ENCODE measurements at places on chromosomes 3 and 15. TPM values are rescaled to one million over a fixed set of nuclear protein-coding genes. Genes with fewer than 3 reads are reported as not detected.
A peak's percentile ranks its signal among the peaks of the same experiment; 100 is the strongest.

Gene TF
- 0.13 TPM for total RNA-seq

Gene QTRT2
- total RNA-seq: 22.5 TPM

Gene LCTL
- total RNA-seq: not detected

GRCh38 chr3:151226825-151227224, 23.8 kb upstream of the GPR171 start:
- DNase-seq: no peak

DNA sequence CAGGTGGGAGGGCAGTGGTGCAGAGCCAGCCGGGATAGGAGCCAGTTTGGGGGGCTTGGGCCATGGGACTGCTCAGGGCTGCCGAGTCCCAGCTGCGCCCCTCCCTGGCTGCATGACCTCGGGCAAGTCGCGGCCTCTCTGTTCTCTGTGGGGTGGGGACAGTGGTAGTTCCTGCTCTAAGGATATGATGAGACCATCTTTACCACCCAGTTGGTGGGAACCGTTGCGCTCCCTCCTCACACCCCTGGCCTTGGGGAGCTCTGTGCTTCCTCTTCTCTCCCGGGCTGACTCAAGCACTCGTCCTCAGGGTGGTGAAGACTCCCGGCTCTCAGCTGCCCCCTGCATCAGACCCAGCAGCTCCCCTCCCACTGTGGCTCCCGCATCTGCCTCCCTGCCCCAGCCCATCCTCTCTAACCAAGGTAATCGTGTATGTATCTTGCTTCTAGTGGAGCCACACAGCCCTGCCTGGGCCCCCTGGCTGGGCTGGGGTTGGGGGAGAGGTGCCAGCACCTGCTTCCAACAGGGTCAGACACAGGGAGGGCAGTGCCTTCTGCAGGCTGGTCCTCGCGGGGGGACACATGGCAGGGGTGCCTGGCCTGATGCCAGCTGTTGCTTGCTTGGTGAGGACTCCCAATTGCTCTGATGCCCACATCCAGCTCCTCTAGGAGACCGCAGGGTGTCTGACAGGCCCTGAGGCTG, 15.1 kb upstream of the STAB1 start:
- no peak for DNase-seq

Gene SNX22
- under 0.01 TPM for total RNA-seq

Gene FBXW12
- total RNA-seq: not detected

Gene MESP1
- total RNA-seq: under 0.01 TPM

- no peak for DNase-seq
Measured at GRCh38 chr3:128550471-128551126, 57.6 kb upstream of the GATA2 start.

DNA sequence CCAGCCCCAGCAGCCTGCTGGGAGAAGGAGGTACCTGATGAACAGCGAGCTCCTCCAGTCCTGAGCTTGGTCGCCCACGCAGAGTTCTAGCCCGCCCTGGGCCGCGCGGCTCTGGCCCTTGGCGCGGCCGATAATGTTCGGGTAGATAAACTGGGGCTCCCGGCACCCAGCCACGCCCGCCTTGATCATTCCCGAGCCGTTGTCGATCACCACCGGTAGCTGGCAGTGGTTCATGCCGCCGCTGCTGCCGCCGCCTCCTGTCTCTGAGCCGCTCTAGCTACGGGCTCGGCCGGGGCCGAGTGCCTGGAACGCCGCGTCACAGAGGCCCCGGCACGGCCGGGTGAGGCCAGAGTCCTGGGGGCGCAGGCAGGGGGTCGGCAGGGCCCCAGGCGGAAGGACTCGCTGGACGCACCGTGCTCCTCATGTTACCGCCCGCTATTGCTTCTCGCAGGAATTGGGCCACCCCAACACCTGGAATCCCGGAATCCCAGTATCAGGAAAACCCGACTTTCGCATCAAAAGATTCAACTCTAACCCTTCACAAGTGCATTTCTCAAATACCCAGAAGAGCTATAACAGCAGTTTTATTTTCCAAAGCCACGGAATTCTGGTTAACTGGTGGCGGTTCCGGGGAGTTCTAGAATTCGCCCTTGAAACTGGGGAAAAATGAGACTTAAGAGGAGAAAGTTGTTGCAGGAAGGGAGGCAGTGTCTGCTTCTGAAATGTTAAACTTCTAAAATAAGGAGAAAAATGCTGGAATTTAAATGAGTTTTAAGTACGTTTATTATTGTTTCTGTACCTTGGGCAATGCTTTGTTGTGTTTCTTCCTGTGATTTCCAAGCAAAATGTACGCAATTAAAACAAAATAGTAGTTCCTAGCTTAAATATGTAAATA, at the start of gene ACTRT3:
Gene ACTRT3 (minus strand): TSS at position 275 of the 895 bp plus-strand sequence. CDS start 41 bp downstream, at position 234.
- no peak for DNase-seq

GRCh38 chr15:49889536-49889935, 229.5 kb downstream of the ATP8B4 start:
- no peak for DNase-seq

Gene KCNH8
- under 0.01 TPM for total RNA-seq

DNA sequence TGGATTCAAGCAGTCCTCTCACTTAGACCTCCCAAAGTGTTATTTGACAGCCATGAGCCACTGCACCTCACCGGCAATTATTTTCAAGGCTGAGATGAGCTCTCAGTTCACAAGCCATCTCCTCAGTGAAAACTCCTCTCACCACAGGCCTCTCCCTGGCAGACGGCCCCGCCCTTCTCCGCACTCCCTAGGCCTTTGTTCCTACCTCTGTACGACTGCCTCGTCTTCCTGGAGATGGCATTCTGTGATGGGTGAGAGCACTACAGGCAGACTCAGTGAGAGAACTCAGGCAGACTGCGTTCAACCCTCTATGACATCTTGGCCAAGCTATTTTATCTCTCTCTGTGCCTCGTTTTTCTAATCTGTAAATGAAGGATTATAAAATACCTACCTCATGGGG, 67.0 kb upstream of the TPM1 start:
- no peak for DNase-seq

DNA sequence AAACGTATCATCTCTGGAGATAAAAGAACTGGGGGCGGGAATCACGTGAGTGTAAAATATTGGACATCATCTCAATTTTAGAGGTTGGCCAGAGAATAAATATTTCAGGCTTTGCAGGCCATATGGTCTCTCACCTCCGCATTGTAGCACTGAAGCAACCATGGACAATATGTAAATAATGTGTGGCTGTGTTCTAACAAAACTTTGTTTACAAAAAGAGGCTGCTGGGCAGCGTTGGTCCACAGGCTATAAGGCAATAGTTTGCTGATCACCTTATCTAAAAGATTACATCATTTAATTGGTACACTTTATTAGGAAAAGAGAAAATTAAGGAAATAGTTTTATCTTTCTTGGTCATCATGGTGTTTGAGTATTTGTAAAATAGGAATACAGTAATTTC, 22.5 kb upstream of the SHC4 start:
- DNase-seq: no peak

Gene GLDN
- not detected for total RNA-seq

DNA sequence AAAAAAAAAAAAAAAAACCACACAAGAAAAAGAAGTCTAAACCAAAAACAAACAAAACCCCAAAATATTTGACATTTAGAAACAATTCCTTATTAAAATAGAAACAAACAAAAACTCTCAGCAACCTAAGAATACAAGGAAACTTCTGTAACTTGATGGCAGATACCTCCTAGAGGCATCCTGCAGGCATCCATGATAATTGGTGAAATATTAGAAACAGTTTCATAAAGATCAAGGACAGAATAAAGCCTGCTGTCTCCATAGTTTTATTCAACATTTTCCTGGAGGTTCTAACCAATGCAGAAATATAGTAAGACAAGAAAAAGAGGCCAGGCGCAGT, 63.0 kb upstream of the TRPM1 start:
- DNase-seq: no peak

Gene HACD3
- total RNA-seq: 84.3 TPM

Gene ATP2C1
- 62.8 TPM for total RNA-seq

DNA sequence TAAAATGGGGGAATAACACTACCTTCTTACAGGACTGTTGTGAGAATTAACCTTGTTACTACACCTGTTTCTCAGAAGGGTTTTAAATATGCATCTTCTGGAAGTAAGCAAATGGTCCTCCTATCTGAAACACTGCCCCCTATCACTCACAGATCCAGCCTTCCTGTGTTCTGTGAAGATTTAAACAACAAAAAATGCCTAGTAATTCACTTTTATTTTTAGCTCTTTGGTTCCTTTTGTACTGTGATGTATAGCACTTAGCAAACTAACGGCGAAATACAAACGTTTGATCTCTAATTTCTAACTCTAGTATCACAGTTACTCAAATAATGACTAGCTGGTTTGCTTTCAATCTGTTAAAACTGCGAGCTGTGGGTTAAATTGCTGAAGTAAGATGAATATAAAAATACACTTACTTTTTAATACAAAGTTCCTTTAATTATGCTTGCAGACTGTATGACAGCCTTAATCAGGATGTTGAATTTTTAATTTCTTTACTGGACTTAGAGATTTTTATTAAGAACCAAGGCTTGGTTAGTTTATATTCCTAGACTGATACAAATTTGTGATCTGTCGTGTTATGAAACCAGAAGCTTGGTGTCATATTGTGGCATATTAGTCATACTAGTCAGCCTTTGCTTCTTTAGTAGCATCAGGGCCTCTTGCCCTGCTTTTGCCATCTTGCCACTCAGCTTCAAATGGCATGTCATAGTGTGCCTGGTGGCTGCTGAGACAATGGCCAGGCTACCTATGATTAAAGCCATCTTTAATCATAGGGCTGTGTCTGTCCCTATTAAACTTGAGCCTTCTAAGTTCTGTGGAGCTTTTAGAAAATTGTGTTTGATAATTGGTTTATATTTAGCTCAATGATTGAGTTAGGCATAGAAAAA, 9.2 kb downstream of the EIF3J start:
- peak; percentile 34 for DNase-seq

GRCh38 chr15:83100097-83100646, 7.3 kb upstream of the TM6SF1 start:
- no peak for DNase-seq

DNA sequence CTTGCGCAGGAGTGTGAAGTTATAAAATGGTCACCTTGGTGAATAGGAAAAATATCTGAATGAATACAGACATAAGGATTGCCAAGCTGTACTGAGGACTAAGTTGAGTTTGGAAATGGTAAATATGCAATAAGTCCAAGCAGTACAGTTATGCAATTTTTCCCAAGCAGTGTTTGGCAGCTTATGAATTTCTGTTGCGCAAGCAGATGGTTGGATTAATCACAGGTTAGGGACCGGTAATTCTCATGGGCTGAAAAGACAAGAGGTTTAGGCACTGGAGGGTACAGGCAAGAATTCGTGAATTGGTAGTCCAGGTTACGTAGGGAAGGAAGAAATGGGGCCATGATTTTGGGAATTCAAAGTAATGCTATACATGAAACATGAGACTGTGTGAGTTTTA, 210.3 kb downstream of the RAP2B start:
- no peak for DNase-seq

GRCh38 chr15:96700555-96700954, 370.1 kb downstream of the NR2F2 start:
- no peak for DNase-seq

Gene FOXB1
- not detected for total RNA-seq

GRCh38 chr3:127831723-127832172, 9.4 kb upstream of the MGLL start:
- DNase-seq: no peak

Gene ACTR8
- 24.9 TPM for total RNA-seq

Gene CIDEC
- total RNA-seq: not detected

- DNase-seq: no peak
Measured at GRCh38 chr3:32495085-32495484, 7.6 kb downstream of the CMTM6 start.

DNA sequence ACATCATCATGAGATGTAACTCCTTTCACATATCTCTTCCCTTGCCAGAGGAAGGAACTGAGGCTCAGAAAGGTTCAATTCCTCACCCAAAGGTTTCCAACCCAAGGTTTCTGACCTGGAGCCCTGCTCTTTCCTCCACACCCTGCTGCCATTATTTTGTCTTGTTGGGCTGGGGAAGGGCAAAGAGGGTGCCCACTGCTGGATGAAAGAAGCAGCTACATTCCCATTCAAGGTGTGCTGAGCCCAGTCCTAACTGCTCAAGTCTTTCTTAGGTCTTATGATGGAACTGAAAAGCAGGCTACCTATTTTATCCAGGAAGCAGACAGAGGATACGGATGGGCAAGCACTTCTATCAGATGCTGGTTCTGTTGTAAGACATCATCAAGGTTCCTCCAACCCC, 258.0 kb upstream of the CTDSPL start:
- DNase-seq: no peak

GRCh38 chr15:87743562-87743961, 513.0 kb downstream of the NTRK3 start:
- no peak for DNase-seq

Gene CELF6
- total RNA-seq: not detected

DNA sequence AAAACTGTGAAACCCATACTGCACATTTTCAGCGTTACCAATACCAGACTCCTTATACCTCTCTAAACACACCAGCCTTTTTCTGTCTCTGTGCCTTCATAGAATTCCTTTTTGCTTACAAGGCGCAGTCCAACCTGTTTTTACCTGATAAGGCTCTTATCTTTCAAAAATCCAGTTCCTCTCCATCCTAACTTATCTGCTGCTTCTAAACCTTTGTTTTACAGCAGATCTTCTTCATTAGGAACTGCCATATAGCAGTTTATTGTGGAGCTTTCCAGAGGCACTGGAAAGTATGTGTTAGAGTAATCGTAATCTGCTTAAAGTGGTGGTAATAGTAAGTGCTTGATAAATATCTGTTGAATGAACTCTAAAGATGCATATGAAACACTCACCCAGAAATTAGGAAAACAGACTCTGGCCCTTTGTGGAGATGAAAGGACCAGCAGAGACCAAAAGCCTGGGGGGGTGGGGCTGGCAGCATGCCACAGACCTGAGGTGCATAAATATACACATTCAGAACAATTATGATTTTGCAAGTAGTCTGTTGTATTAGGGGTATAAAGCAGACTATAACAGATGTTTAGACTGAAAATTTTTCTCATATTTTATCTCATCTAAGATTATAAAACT, 29.3 kb downstream of the PPP2R3A start:
- DNase-seq: no peak

GRCh38 chr15:51497806-51498205, 124.8 kb downstream of the DMXL2 start:
- no peak for DNase-seq

Gene LSMEM2
- not detected for total RNA-seq

- DNase-seq: no peak
Measured at GRCh38 chr3:71131375-71132314, 451.9 kb downstream of the FOXP1 start.

DNA sequence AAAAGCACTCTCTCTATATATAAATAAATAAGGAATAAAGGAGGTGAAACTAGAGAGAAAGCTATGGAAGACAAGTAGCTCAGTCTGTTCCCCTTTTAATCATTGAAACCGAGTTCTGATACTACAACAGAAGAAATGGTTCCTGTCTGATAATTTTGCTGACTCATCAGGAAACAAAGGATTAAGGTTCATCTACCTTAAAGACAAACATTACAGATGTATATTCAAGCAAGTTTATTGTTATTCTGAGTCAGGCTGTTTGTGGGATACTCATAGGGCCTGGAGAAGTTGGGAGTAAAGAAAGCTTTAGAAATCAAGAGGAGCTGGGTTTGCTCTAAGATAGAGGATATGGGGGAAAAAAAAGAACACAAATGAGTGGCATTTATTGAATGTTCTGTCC, 566.0 kb downstream of the ROBO2 start:
- no peak for DNase-seq

Gene OPA1
- 34.9 TPM for total RNA-seq

Gene RASGRP1
- 0.13 TPM for total RNA-seq

Measured in dermis microvascular lymphatic vessel endothelial cell (primary cell).